Coronary artery (tissue), 2 donors: ENCODE measurements at places on chromosomes 2 and 18.

DNA sequence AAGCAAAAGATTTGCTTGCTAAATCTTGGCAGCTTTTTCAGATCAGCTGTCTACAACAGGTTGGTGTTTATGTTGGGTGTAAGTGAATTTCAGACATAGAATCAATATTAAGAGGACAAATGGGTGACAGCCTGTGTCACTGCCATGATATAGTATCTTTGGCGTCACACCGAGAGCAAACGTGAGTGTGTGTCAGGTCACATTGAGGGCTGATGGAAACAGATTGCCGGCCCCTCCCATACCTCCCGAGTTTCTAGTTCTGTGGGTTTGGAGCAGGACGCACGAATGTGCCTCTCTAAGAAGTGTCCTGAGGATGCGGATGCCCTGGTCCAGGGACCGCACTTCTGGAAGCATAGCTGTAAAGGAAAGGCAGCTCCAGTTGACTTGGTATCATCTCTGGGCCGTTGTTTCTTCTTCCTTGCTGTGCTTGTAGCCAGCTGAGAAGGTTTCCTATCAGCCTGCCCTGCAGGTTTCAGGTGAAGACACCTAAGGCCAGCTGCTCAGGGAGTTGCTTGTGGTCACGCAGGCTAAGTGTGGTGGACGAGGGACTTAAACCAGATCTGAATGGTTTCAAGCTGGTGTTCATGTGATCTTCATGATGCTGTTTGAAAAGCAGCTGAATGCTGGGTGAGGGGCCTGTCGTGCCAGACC, 6.4 kb downstream of the AGAP1 start:
- DNase-seq = no peak

DNA sequence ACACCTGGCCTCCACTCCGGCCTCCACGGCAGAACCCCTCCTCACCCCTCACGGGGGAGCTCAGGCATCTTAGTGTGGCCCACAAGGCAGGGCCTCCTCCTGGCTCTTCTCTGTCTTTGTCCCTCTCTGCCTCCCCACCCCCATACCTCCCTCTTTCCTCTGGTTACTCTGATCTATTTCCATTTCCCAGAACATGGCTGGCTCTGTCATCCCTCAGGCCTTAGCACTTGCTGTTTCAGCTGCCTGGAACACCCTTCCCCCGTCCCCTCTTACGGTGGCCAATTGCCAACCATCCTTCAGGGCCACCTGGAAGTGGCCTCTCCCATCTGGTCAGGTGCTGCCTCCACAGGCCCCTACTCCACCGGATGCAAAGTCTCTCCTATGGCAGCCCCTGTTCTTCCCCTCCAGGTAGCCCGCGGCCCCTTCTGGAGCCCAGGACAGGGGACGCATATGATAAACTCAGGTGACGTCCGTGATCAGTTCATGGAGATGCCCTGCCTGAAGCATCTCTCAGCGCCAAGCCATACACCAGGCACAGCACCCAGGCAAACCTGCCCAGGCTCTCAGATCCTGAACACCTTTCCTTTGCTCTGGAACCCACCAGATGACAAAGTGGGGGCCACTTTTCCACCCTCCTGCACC, 3.6 kb upstream of the ECEL1 start:
- no peak for DNase-seq

DNA sequence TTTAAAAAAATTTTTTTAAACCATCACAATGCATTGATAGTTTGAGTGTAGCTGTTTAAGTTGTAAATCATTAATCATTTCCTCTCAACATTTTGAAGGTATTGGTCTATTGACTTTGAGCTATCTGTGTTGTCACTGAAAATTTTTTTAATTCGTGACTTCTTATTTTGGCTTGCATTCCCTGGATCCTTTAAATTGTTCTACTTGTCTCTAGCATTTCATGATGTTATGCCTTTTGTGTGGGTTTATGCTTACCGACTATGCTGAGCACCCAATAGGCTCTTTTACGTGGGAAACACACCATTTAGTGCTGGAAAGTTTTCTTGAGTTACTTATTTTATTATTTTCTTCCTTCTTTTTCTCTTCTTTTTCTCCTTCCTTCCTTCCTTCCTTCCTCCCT, 31.2 kb upstream of the NXPH2 start:
- DNase-seq = no peak

- DNase-seq = no peak
These were observed 78.8 kb upstream of the LCLAT1 start for GRCh38 chr2:30368258-30368657.

DNA sequence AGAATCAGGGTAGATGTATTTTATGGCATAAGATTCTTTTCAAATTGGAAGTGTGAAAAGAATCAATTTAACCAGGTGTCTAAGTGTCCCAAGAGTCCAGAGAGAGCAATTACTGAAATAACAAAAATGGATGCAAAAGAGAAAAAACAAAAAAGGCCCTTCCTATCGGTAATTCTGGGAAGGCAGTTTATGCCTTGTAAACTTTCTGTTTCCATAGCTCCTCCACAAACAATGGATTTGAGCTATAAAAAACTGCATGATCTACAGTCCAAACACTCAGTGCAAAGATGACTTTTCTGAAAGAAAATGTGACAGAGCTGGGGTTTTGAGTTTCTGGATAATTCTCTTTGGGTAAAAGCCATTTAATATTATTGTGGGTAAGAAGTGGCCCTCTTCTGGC, 366.1 kb downstream of the EN1 start:
- DNase-seq = no peak

GRCh38 chr2:233026198-233026813, 6.2 kb upstream of the NEU2 start:
- DNase-seq = no peak

DNA sequence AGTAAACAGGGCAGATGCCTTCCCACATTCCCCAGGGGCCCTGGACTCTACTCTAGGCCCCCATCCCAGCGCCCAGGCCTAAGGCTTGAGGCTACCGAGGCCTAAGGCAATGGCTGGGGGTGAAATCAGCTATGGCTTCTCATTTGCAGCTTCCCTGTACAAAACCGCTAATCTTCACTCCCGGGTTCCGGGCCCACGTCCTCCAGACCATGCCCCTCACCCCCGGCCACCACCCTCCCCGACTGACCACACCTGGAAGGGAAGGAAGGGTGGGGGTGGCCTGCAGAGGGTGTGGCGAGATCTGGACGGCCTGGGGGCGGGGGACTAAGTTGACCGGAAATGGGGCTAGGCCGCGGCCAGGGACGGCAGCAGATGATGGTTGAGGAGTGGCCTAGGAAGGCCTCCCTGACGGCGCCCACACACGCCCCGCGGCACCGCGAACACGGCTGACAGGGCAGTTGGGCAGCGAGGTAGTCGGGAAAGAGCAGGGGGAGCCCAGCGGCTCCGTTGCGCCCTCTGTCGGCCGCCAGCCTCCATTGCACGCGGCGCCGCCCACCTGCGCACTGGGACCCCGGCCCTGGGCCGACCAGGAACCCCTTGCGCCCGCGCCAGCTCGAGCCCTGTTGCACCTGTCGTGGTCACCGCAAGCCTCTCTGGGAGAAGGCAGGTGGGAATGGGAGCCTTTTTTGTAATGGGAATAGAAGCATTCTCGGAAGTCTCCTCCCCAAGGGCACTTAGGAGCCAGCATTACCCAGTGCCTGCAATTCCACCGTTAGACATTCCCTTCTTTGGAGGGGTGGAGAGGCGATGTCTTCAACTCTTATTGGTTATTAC, 117.1 kb upstream of the STPG4 start:
- DNase-seq = peak; percentile 79

DNA sequence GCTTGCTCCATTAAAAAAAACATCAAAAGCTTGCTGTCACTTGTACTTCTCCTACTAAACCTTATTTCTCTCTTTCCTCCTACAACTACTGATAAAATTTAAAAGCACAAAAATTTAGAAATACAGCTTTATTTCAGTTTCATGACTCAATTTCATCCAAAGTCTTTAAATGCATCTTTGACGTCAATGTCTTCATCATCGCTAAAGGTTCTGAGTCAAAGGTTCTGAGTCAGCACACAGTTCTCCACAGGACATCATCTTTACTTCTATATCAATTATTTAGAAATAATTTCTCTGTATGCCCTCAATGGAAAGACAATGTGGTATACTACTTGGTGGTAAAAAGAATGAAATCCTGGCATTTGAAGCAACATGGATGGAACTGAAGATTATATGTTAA, 163.9 kb upstream of the DNMT3A start:
- no peak for DNase-seq

DNA sequence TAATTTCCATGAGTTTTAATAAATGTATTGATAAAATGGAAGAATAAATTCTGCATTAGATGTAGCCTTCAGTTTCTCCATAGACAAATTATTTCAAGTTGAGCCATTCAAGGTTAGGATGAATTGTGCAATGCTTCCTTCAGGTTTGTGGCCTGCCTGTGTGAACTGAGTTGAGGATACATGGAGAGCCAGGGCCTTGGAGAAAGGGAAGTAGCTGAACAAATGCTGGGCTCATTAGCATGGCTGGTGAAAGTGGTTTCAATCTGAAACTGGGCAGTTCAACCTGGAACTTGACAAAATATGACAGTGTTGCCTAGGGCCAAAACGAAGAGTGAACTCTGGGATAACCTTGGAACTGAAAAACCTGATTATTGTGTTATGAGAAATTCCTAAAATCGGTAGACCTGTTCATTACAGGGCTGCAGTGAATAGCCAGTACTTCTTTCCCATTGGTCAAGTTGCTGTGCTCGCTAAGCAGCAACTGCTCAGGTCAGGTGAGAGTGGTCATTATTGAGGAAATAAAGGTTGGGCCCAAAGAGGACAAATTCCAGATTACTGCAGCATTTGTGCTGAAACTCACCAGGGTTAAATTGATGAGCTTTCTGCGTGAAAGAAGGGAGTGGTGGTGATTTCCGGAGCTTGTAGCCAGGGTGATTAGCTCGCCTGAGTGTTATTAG, 12.7 kb downstream of the INPP1 start:
- no peak for DNase-seq

GRCh38 chr2:207087046-207087902, 78.5 kb downstream of the KLF7 start:
- DNase-seq = no peak

- peak; percentile 72 for DNase-seq
These were observed 87.1 kb downstream of the PXDN start for GRCh38 chr2:1656961-1657841.

DNA sequence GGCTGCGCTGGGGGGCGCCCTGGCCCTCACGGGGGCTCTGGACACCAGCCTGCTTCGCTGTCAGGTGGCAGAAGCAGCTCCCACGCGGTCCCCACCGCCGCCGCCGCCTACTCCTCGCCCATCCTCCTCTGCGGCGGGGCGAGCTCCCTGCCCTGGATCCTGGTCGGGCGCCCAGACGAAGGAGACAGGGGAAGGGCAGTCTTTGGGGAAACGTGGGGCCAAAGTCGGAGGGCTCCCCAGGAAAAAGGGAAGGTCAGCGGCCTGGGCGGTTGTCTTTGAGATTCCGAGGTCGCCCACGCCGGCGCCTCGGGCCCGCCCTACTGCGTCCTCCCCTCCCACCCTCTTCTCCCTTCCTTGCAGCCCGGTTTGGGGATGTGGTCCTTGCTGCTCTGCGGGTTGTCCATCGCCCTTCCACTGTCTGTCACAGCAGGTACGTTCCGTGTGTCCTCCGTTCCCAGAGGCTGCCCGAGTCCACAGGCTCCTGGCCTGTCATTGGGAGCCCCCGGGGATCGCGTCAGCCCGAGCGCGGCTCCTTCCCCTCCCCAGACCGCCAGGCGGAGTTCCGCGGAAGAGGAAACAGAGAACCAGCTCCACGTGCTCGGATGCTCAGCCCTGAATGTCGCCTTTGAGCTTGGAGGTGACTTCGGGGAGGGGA, 800 bp downstream of the IL1RL2 start:
- peak; percentile 78 for DNase-seq

- DNase-seq = no peak
These were observed 27.4 kb downstream of the MARCHF4 start for GRCh38 chr2:216344950-216345300.

DNA sequence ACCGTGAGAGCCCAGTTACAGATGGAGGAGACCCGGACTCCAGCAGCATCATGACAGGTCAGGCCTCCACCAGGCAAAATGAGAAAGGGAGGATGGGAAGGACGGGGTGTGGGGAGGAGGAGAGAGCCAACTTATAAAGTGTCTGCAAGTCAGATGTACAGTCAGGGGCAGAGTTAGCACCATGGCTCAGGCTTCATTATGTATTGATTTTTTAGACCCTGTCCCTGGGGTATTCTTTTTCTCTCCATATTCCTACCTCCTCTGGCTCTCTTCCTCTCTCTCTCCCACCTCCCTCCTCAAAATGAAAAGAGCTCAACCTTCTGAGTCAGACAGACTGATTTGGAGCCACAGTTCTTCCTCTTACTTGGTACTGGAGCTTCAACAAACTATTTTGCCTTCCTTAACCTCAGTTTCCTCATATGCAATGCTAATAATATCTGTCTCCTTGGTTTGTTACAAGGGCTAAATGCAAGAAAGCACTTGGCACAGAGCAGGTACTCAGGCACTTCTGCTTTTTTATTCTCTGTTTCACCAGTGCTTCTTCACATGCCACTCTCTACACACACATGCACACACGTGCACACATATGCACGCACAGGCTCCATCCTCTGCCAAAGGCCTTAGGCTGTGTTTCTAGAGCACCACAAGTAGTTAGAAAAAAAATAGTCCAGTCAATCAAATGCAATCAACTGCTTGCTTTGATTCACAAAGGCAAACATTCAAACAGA, 92.3 kb upstream of the PKDCC start:
- DNase-seq = no peak

GRCh38 chr2:178043266-178043665, 29.3 kb downstream of the PDE11A start:
- no peak for DNase-seq
